Skin of body (tissue), 3 donors: ENCODE measurements at places on chromosomes 16 and 17.

DNA sequence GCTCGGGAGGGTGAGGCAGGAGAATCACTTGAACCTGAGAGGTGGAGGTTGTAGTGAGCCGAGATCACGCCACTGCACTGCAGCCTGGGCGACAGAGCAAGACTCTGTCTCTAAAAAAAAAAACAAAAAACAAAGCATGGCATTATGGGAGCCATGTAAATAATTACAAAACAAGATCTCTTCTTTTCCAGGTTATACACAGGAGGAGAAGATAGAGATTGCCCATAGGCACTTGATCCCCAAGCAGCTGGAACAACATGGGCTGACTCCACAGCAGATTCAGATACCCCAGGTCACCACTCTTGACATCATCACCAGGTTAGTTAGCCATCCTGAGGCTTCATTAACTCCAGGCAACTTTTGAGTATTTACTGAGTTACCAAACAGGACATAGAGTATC is 52.1 kb upstream of the ABCC11 start:
- DNase-seq: no peak

DNA sequence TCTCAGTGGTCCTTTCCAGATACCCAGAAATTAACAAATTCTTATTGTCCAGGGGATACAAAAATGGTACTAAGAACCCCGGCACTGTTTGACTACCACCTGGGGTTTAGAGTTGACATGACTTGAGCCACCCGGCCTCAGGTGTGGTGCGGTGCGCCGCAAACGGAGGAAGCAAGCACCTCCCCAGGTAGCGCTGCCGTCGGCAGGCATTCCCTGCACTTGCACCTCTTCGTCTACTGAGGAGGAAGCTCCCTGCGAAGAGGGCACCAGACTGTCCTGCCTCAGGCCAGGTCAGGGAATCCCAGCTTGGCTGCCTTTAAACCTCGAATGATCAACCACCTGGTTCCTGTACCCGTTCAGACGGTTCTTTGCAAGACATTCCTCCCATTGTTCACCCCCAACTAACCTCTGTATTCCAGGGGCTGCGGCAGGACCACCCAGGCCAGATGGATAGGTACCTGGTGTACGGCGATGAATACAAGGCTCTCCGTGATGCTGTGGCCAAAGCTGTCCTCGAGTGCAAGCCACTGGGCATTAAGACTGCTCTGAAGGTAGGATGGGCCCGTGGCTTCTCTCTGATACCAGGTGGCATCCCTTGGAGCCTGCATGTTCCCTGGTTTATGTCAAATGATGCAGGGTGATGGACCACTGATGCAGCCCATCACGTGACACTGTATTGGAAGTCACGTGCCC is 40.8 kb upstream of the ENDOV start:
- DNase-seq: no peak

DNA sequence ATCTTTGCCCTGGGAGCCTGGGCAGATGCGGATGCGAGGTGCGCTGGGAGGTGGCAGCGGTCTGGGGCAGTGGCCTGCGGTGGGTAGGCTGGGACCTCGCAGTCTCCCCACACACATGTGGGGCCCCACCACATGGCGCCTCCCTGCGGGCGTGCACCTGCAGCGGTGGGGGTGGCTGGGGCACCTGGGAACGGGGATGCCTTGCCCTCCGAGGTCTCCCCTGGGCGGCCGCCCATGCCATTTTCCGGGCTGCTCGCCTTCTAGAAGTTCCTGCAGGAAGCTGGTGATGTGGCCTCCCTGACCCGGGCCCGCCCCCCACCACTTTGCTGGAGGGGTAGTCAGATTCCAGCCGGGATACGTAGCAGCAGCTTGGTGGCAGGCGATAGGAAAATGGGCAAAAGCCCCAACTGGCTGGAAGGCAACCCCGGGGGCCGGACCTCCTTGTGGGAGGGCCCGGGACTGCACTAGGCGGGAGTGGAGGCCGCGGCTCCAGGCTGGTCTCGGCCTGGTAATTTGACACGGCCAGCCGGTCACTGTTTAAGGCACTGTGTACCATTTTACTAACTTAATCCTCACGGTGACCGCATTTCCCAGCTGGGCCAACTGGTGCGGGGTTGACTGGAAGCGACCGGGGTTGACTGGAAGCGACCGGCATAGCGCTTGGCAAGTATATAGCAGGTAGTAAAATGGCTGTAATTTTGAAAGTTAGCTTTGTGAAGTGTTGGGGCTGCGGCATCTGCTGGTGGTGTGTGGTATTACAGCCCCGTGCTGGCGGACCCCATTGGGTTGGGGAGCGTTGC is 38.5 kb downstream of the IGF2BP1 start:
- DNase-seq: no peak

- no peak for DNase-seq
These were observed 24.0 kb upstream of the GRIN2A start for GRCh38 chr16:10206215-10206614.

GRCh38 chr16:4915226-4915761 is 21.7 kb downstream of the PPL start:
- DNase-seq: no peak

- no peak for DNase-seq
These were observed 310.4 kb downstream of the XYLT1 start for GRCh38 chr16:17160285-17160853.

- DNase-seq: no peak
These were observed 63.8 kb upstream of the RCVRN start for GRCh38 chr17:9968881-9969280.

DNA sequence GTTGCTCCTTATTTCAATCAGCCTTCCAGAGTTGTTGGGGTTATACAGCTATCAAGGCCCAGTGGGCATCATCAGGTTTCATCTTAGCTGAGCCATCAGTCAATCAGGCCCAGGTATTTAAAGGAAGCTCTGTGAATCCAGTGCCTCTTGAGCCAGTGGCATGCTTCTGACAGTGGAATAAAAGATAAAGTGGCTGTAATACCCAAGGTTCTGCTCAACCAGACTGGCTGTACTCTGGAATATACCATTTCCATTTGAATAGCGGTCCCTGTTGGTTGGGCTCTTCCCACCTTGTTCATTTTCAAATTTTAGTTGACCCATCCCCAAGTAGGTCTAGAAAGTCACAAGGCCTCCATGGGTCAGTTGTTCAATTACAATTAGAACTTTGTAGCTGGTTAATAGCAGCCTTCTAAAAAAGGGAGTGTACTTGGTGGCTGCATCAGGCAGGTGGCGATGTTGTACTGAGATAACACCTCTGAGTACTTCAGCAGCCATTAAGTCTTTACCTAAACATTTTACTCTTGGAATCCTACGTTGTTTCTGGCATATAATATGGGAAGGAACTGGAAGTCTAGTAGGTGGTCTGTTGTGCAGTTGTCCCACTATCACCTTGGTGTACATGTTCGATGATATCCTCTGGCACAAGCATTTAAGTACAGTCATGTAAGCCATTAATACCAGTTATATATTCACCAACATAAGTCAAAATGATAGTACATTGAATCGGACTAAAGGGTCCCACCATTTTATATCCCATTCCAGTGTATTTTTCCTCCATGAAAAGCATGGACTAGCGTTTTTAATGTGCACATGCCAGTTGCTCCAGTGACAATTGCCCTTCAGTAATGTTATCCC is 294.1 kb downstream of the BCAS3 start:
- peak; percentile 10 for DNase-seq

DNA sequence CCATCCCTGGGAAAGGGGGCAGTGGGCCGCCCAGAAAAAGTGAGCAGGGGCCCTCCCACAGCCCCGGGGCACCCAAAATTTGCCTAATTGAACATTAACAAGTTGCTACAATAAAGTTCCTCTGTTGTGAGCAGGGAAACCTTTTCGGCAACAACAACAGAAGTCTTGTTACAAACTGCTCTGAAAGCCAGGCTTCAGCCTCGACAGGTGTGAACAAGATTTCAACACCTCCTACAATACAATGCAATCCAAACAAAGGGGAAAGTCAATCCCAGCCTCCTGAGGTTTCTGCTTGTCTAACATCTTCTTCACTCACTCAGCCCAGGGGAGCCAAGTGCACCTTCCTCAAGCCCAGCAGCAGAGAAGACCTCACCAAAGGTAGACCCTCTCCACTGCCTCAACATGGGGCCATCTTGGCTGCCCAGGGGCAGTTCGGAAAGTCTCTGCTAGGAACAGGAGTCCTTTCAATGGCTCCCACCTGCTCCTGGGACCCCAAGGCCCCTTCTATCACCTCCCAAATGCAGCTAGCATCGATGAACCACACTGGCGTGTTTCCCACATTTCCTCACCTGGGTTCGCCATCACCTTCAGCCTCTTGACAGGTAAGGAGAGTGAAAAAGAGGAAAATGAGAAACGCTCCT is 19.1 kb downstream of the ZFHX3 start:
- no peak for DNase-seq

- DNase-seq: no peak
These were observed 30.9 kb downstream of the ZNF778 start for GRCh38 chr16:89248196-89248982.

GRCh38 chr17:44097110-44097958 is 26.1 kb downstream of the HDAC5 start:
- no peak for DNase-seq

- no peak for DNase-seq
These were observed 12.3 kb upstream of the CDRT4 start for GRCh38 chr17:15479703-15480102.
